Daoy (cell line): ENCODE measurements at places on chromosomes 3 and 15. TPM values are rescaled to one million over a fixed set of nuclear protein-coding genes. Genes with fewer than 3 reads are reported as not detected.

UACA gene
- 16.0 and 19.6 TPM in 2 replicates for total RNA-seq

MPI gene
- 31.0 and 38.3 TPM in 2 replicates for total RNA-seq

CHRD gene
- total RNA-seq: 0.11 and 1.6 TPM in 2 replicates

DNA sequence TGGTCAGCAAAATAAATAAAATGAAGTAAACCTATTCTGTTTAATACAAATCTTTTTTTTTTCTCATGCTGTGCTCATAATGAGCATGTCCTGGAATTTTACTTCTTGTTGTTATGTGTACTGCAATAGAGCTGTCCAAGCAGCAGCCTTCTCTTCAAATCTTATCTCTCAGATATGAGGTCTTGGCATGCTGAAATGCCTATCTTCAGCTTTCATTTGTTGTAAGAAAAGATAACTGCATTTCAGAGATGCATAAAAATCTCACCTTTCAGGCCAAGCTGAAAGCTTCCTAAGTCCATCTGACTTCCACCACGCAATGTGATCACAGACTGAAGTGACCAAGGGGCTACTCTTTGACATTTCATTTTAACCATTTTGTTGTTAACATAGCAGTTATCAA, 43.5 kb upstream of the LRRC3B start:
- DNase-seq: no peak

GRCh38 chr3:18558507-18558906, 133.4 kb upstream of the SATB1 start:
- DNase-seq: no peak

GRCh38 chr3:168051070-168051469, 44.7 kb downstream of the GOLIM4 start:
- DNase-seq: no peak

- DNase-seq: peak; percentile 1
Measured at GRCh38 chr3:126107203-126107939, 23.4 kb upstream of the SLC41A3 start.

GRCh38 chr3:17938313-17938712, 195.9 kb upstream of the TBC1D5 start:
- no peak for DNase-seq

DNA sequence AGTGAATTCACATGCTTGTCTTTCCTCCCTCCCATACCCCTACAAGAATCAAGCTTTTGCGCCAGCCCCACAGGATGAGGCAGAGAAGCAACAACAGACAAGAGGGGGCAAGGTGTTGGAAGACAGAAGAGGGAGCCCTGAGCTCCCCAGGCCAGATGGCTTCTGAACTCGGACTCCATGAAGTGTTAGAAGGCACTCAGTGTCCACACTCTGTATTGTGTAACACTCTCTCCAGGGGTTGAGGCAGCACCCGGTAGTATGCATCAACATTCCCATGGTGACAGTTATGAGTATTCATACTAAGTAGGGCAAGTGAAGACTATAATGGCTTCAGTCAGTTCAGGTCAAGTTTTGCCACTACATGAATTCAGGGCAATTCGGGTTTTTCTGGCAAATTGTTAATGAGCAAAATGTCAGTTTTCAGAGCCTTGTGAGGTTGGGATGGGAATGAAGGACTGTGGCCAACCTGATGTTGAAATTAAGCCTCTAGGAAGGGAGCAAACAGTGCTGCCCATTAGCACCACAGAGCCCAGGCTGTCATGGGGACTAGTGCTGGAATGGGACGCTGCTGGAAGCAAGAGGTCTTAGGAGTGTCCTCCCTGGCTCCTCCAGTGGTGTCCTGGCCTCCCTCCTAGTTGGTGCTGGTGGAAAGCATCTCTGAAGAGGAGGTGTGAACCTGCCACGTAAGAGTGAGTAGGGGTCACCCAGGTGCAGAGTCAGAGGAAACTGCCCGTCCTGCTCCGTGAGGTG, 79.4 kb downstream of the KLF15 start:
- no peak for DNase-seq
